Fibroblast of skin of back (primary cell): ENCODE measurements at places on chromosomes 5 and 9.

- no peak for DNase-seq
Observed at GRCh38 chr9:73583576-73583975, 431.9 kb downstream of the ANXA1 start.

DNA sequence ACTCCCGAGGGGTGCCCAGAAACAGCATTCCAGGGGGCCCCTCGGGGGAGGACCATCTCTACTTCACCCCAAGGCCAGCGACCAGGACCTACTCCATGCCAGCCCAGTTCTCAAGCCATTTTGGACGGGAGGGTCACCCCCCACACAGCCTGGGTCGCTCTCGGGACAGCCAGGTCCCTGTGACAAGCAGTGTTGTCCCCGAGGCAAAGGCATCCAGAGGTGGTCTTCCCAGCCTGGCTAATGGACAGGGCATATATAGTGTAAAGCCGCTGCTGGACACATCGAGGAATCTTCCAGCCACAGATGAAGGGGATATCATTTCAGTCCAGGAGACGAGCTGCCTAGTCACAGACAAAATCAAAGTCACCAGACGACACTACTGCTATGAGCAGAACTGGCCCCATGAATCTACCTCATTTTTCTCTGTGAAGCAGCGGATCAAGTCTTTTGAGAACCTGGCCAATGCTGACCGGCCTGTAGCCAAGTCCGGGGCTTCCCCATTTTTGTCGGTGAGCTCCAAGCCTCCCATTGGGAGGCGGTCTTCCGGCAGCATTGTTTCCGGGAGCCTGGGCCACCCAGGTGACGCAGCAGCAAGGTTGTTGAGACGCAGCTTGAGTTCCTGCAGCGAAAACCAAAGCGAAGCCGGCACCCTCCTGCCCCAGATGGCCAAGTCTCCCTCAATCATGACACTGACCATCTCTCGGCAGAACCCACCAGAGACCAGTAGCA lies 83.9 kb downstream of the GOLPH3 start:
- no peak for DNase-seq

GRCh38 chr5:84378961-84379360 lies 5.7 kb downstream of the EDIL3 start:
- DNase-seq: peak; percentile 95

GRCh38 chr5:93635991-93636390 lies 53.0 kb downstream of the NR2F1 start:
- no peak for DNase-seq
